T-cell (primary cell): ENCODE measurements at places on chromosomes 12 and 14.
A peak's percentile ranks its signal among the peaks of the same experiment; 100 is the strongest.

DNA sequence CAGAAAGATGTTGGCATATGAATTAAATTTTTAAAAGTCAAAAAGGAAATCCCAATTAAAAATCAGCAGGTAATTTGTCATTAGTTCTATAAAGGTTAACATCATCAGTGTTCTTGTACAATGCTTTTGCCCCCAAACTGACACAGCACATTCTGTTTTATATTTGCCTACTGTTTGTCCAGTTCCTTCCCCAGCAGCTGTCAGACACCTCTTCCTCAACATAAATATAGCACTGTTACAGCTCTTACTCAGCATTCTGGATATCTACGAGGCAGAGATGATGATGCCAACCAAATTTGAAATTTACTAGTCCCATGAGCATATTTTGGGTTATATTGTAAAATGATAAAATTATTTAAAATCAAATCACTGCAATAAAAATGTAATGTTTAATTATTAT is 124.6 kb downstream of the SINHCAF start:
- no peak for DNase-seq

- peak; percentile 1 for DNase-seq
Measured at GRCh38 chr14:59870277-59871165, at the start of gene RTN1. Gene RTN1, minus strand, starts transcription at chr14:59870776. Its CDS starts 146 bp downstream, at chr14:59870630.

- DNase-seq: no peak
Measured at GRCh38 chr12:93092649-93092945, 163.5 kb upstream of the EEA1 start.

GRCh38 chr12:57515934-57516541 is 4.3 kb downstream of the DDIT3 start:
- no peak for DNase-seq

DNA sequence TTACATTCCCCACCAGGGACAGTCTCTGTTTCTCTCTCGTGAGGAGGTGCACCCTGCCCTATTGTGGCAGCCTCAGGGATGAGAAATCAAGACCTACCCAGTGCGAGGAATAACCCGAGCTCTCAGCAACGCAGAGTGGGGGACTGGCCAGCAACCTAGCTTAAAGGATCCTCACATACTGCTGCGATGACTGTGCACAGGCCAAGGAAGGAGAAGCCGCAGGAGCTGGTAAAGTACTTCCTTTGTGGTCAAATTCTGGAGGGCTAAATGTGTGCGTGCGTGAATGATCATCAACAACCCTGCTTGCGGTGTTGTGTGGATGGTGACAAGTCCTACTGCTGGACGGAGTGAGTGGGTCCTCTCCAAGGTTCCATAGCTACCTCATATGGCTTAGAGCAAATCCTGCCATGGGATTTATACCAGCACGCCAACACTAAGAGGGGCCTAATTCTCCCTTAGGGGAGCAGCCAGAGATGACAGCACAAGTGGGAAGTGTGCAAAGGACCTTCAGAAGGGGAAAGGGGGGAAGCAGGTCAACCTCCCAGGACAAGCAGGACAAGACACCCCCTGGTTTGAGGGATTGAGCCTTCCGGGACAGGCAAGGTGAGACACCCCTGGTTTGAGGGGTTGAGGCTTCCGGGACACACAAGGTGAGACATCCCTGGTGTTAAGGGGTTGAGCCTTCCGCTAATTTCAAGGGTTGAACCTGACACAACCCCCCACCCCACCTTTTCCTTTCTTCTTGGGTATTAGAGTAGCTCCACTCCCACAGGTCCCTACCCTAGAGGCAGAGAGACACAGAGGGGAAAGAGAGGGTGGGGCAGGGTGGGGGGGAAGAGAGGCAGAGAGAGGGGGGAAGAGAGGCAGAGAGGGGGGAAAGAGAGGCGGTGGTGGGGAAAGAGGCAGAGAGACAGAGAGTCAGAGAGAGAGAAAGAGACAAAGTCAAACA is 58.8 kb upstream of the AP4S1 start:
- DNase-seq: no peak

DNA sequence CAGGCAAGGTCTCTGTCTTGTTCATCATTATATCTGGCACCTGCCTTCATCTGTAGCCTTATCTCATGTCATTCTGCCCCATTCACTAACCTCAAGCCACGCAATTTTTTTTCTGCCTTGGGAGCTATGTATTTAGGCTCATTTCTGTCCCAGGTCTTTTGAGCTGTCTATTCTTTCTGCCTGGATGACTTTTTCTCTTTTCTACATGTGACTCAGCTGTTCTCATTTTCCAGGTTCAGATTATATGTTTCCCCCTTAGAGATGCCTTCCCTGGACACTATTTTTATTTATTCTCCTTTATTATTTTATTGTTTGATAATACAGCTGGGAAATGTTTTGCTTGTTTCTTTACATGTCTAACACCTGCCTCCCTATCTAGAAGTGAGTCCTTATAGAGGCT is 737.4 kb upstream of the TBX3 start:
- DNase-seq: no peak

- no peak for DNase-seq
Measured at GRCh38 chr12:124629789-124630480, 62.5 kb upstream of the NCOR2 start.

- no peak for DNase-seq
Measured at GRCh38 chr12:32217354-32218310, 111.0 kb downstream of the BICD1 start.

DNA sequence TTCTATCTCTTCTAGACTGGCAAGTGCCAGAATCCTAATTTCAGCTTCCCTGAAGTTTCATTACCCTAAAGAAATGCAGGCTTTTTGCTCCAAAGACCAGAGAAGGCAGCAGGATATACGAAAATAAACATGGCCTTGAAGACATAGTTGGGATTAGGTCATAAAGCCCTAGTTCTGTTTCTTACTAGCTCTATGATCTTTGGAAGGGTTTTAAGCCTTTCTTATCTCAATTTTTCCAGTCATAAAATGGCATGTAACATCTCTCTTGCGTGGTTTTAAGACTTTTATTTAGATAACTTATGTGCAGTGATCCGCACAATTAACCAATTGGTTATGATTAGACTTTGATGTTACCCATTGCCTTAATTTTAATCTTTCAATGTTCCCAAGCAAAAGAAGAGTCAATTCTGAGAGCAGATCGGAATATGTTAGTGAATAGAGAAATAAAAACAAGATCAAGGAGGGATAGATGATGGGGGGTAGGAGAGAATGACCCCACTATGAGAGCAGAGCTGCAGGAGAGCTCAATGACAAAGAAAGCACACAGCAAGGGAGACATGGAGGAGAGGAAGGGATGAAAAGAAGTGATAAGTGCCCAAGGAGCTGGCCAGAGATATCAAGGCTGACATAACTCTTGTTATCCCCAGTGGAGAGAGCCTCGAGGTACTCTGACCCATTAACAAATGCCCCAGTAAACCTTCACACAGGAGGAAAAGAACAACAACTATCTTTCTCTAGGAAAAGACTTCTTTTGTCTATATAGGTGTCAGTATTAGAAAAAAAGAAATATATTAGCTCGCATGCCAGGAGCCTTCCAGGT is 53.0 kb upstream of the ANP32D start:
- DNase-seq: no peak
